Putamen (tissue), 1 donor: ENCODE measurements at places on chromosomes 3 and 15.

DNA sequence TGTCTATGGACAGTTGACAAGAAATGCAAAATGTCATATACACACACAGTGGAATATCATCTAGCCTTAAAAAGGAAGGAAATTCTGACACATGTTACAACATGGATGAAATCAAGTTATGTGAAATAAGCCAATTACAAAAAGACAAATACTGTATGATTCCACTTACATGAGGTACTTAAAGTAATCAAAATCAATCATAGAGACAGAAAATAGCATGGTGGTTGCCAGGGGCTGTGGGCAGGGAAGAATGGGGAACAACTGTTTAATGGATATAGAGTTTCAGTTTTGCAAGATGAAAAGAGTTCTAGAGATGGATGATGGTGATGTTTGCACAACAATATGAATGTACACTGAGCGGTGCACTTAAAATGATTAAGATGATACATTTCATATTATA, 613.8 kb upstream of the ZNF385D start:
- DNase-seq = no peak

DNA sequence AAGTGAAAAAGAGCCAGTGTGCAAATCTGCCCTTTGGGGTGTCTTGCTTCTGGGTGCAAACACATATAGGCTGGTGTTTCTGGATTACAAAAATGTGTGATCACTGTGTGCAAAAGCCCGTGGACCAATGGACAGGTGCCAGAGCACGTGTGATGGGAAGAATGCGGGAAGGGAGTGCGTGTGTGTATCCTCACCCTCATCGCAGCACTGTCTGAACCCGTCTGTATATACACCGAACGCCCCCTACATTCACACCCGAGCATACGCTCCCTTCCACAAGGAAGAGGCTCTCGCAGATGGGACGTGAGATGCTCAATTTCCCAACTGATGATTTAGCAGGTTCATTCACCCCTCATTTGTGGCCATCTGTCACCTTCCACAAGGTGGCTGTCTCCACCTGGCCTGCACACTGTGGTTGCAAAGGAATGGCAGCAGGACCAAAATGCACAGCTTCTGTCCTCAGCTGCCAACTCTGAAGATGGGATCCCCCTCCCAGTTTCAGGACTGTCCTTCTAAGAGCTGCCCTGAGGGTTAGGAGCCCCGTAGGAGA, 19.4 kb upstream of the SLC6A1 start:
- no peak for DNase-seq

DNA sequence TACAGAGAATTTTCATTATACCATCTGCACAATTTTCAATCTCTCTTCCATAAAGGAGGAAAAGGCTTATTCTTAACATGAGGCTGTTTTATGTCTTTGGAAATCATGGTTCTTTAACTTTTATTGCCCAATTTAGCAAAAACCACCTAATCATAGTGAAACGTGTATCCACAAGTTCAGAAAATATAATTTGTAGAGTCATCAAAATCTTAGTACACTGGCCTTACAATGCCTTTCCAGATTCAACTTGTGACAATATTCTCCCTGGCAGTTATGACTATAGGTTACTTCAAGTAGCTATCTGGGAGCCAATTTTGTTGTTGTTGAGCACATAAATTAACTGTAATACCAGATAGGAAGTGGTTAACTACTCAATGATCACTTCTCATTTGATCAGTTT, 10.9 kb downstream of the BNIP2 start:
- no peak for DNase-seq

GRCh38 chr3:80993241-80993945, 768.1 kb downstream of the GBE1 start:
- no peak for DNase-seq

DNA sequence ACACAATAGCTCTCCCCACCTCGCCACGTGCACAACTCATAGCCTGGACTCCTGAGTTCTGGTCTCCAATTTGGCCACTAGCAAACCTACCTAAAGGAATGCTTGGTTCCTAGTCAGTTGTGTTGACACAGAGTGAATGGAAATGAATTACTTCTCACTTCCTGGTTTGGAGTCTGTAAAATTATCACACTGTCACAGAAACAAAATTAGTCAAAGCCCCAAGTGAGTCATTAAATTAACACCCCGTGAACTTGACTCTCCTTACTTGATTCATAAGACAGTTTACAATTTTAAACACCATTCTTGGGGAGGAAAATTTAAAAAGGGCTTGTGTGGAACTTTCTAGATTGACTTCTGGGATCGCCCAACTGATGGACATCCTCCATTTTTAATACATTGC, 276.2 kb upstream of the CTNNB1 start:
- DNase-seq = no peak

DNA sequence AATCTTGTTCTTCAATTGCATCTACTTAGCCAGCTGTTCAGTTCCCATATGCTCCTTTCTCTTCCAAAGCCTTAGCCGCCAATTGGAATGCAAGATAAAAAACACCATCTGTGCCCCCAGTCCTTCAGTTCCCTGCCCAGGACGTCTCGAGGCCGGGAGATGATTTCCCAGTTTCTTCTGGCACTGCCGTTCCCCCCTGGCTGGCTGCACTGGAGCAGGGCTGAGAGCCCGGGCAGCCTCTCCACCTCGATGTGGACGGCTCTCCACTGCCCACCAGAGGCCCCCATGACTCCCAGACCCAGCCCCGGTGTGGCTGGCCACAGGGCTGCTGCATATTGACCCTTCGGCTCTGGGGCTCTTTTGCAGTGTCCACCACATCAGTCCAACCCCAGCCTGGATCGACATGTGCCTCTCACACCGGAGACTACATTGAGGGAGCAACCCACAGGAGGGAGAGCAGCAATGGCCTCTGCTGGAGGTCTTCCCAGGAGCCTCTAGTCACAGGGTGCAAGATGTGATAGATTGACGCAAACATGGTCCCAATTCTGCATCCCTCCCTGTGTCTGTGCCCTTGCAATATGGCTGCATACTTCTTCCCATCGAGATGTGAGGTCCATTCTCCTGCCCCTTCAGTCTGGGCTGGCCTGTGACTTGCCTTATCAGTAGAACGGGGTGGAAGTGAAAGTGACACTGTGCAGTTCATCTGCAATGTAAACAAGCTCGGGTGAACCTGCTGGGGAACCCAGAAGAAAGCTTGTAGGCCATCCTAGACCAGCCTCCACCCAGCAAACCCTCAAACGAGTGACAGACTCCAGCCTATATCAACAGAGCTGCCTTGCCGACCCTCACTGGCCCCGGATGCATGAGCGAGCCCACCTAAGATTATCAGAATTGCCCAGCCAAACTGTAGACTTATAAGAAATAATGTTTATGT, 52.3 kb upstream of the PRR20G start:
- no peak for DNase-seq

DNA sequence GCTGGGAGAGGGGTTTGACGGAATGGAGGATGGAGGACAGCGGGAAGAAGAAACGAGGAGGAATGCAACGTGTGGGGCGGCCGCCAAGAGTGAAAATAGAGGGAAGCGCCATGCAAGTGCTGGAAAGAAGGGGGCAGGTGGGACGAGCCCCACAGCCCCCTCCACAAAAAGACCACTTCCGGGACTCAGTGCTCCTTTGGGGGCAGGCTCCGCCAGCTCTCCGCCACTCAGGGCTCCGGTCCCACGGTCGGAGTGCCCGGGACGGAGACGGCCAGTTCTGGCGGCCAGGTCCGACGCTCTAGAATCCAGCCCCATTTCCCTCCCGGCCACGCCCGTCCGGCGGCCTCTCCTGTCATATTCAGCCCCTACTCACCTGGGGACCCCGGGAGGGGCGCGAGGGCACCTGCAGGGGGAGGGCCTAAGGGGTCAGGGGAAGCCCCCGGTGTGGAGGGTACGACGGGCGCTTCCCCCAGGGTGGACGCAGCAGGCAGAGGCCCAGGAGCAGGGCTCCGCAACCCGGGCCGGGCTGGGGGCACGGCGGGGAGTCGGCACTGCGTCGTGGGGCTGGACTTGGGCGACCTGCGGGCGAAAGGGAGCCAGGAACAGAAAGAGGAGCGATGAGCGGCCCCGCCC, 25.5 kb upstream of the CSPG4 start:
- DNase-seq = no peak
